Suprapubic skin (tissue), 4 donors: ENCODE measurements at places on chromosomes 4 and X. TPM values are rescaled to one million over a fixed set of nuclear protein-coding genes. Genes with fewer than 3 reads are reported as not detected.

- no peak overlapping the region for H3K4me3 ChIP-seq
- H3K36me3 ChIP-seq = peaks cover 41% of the 10 kb centered on the region
- peak overlapping the region; percentile 45 for H3K27ac ChIP-seq
- H3K27me3 ChIP-seq = no peaks in the 10 kb centered on the region
Measured at GRCh38 chr4:39469429-39470077, 10.7 kb downstream of the LIAS start.

- no peak for DNase-seq
- no peaks in the 10 kb centered on the region for H3K27me3 ChIP-seq
- no peaks in the 10 kb centered on the region for H3K4me1 ChIP-seq
- no peak overlapping the region for H3K27ac ChIP-seq
- no peaks in the 10 kb centered on the region for H3K36me3 ChIP-seq
Measured at GRCh38 chr4:119087121-119087520, 48.5 kb upstream of the MYOZ2 start.

DNA sequence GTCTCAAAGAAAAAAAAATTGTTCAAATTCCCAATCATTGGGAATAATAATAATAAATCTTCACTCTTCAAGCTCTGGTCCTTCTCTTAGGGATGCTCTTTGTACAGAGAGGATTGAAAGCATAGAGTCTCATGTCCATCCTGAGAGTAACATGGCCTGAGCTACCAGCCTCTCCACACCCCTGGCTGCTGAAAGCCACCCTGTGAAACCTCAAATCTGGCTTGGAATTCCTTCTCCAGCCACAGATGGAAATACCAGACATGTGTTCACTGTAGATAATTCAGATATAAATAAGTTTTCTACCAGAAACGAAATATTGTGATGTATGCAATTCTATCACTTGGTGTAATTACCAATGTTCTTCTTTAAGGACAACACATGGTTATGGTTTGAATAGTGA is 140.6 kb downstream of the ARSF start:
- no peaks in the 10 kb centered on the region for H3K36me3 ChIP-seq
- H3K27ac ChIP-seq = no peak overlapping the region
- no peak for DNase-seq
- H3K4me1 ChIP-seq = peaks cover 16% of the 10 kb centered on the region

GRCh38 chrX:872090-872489 is 241.5 kb downstream of the SHOX start:
- peaks cover 9% of the 10 kb centered on the region for H3K27me3 ChIP-seq
- no peaks in the 10 kb centered on the region for H3K4me1 ChIP-seq
- H3K36me3 ChIP-seq = no peaks in the 10 kb centered on the region
- no peak overlapping the region for H3K4me3 ChIP-seq

GRCh38 chr4:109675843-109676242 is 27.4 kb downstream of the CASP6 start:
- no peaks in the 10 kb centered on the region for H3K4me1 ChIP-seq
- H3K36me3 ChIP-seq = no peaks in the 10 kb centered on the region
- no peak overlapping the region for H3K4me3 ChIP-seq
- H3K27me3 ChIP-seq = no peaks in the 10 kb centered on the region
- no peak for DNase-seq

GRCh38 chr4:164239433-164239832 is 514.5 kb upstream of the SMIM31 start:
- no peaks in the 10 kb centered on the region for H3K36me3 ChIP-seq
- no peaks in the 10 kb centered on the region for H3K27me3 ChIP-seq
- DNase-seq = no peak
- H3K4me3 ChIP-seq = no peak overlapping the region
- H3K4me1 ChIP-seq = no peaks in the 10 kb centered on the region

DNA sequence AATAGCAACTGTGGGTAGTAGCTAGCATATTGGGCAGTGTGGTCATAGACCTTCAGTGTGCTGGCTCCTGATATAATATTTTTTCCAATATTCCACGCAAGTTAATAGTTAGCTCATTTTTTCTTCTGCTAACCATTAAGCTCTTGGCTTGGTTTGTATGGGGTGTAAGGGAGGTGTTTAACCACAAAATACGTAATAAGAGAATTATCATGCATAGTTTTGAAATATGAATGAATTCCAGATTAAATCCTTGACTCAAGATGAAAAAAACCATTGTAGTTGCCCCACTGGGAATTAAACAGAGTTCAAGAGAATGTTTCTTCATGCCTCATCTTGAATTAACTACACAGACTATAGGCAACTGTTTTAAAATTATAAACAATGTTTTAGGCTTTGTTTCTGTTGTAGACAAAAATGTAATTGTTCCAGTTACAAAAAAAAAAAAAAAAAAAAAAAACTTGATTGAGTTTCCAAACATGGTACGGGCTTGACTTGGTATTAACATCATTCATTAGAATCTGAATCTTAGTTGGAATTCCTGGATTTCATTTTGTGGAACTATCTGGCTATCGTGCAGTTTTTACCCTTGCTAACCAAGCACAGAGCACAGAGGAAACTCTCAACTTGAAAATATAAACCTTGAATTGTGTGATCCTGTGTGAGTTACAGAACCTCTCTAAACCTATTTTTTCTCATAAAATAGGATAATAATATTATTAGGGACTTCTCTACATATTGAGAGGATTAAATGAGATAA is 28.4 kb downstream of the CXCL1 start:
- H3K36me3 ChIP-seq = no peaks in the 10 kb centered on the region
- peaks cover 12% of the 10 kb centered on the region for H3K4me1 ChIP-seq
- peak overlapping the region; percentile 15 for H3K27ac ChIP-seq
- H3K4me3 ChIP-seq = no peak overlapping the region
- DNase-seq = no peak

Gene FGFBP1
- total RNA-seq = 28.7 TPM

Gene CFI
- total RNA-seq = 2.0 TPM
